ENCODE measurements at places on chromosomes 4 and X.

DNA sequence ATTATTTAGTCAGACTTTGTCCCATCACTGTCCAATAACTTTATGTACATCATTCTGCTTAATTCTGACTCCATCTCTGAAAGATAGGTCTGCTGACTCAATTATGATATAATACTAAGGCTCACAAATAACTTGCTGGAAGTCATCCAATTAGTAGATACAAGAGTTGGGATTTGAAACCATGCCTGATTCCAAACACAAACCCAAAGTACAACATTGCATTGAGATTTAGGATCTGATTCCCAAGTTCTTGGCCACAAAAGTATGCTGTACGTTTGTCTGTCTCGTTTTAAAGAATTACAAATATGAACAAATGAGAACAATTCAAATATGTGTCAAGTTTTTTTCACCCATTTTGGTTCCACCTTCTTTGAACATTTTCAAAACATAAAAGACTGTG is 108.8 kb downstream of the AMELX start:
- DNase-seq = no peak

DNA sequence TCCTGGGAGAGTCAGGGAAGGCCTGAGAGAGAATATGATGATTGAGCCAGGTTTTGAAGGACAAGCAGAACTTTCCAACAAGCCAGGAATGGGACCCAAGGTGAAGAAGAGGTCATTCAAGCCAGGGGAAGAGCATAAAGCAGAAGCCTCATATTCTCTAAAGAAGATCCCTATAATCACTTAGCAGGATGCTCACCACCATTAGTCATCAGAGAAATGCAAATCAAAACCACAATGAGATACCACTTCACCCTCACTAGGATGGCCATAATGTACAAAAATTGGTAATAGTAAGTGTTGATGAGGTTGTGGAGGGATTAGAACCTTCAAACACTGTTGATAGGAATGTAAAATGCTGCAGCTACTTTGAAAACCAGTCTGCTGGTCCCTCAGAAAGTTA is 20.5 kb upstream of the SUPT20HL1 start:
- DNase-seq = no peak

DNA sequence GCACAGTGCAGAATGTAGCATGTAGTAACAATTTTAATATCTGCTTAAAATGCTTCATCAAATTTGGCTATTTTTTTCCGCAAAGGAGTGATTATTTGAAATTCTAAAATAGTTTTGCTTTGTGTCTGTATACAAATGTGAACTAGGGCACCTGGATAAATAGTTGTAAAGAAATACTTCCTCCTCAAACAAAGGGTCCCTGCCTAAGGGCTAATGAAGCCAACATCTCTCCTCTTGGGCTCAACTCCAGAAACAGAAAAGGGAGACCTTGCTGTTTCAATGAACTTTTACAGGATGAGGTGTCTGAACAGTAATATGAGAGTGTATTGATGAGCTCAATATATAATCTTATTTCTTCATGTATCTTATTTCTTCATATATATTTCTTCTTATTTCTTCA is 30.8 kb upstream of the SCOC start:
- no peak for DNase-seq

- no peak for DNase-seq
These were observed 359.3 kb upstream of the GALNT7 start for GRCh38 chr4:172809319-172809718.

GRCh38 chr4:182828360-182829025 is 88.7 kb downstream of the DCTD start:
- DNase-seq = no peak

All from NCI-H1105 (cell line).